ENCODE measurements at places on chromosomes 3 and 15.

GRCh38 chr3:80677796-80678195 is 910.0 kb upstream of the ROBO1 start:
- no peak for DNase-seq

GRCh38 chr15:32668942-32669341 is 27.4 kb downstream of the SCG5 start:
- no peak for DNase-seq

DNA sequence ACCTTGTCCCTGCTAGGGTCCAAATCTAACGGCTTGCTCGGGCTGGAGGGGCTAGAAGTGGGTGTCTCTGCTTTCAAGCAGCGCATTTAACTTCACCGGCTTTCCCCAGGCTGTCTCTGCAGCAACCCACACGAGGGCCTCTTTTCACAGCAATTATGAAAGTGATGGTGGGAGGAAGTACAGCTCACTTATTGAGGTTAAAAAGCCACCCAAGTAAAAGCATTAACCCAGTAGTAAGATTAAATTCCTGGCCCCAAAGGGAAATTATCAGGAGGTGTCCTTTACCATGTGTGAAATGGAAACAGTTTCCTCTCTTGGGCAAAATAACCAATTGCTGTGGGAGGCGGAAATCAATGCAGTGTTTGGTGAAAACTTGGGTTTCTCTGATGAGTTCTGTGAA is 41.1 kb downstream of the NGRN start:
- no peak for DNase-seq

- DNase-seq, result no peak
These were observed 80.8 kb downstream of the MOBP start for GRCh38 chr3:39548282-39548681.

DNA sequence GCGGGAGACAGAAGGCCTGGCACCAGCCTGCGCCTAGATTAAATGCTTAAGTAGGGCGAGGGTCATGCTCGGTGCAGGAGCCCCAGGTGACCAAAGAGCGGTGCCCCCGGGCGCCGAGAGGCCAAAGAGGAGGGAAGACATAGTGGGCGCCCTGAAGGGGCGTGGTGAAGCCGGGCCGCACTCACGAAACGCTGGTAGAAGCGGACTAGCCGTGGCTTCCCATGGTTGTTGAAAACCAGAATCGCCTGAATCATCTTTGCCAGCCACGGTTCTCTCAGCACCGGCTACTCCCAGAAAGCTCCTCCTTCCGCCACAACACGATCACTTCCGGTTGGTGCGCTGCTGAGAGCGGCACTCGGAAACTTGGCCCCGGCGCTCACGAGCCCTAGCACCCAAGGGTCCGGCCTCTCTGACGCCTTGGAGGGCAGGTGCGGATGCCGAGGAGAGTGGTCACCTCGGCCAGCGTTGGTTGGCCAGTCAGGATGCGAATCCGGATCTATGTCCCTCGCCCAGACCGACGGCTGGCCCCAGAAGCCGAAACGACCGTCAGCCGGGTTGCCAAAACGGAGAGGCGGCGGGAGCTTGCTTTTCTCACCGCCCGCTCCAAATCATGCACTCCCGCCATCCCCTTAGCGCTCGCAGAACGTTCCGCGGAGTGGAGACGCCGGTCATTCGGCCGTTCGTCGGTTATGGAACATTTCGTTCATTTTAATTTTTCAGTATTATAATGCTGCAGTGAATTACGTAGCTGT is at the start of gene AP3S2:
Gene AP3S2 (minus strand): TSS at position 299 of the 752 bp plus-strand sequence. CDS start 45 bp downstream, at position 254.
- peak; percentile 65 for DNase-seq

DNA sequence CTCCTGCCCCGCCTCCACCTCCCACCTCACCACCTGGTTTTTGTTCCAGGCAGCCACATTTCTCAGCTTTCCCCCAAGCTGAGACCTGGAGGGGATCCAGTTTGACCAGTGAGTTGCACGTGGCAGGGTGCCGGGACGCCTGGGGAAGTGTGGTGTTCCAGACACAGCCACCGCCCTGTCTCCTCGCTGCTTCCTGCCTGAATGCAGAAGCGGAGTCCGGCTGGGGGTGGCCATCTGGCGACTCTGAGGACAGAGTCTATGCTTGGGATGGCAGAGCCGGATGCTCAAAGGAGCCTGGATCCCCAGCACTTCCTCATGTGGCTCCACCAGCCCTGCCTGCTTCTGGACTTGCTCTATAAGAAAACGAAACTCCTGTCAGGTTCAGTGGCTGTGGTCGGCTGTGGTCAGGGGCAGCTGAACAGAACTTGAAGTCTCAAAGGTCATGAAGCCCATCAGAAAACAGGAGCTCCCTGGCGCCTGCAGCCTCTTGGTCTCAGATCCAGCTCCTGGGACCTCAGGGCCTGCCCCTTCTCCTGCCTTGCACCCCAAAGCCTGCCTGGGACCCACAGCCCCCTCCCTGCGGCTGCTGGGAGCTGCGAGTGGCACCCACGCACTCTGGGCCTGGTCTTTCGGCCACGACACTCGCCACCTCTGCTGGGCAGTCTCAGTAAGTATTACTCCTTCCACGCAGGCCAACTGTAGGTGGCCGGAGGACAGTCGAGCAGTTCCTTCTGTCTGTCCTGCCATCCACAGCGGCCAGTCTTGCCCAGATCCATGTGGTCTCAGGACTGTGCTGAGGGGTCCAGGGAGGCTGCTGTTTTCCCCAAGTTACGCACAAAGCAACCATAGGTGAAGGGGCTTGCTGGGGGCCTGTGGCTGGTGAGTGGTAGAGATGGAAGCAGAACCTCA is 112.8 kb upstream of the MEF2A start:
- DNase-seq, result no peak

GRCh38 chr3:174681784-174682183 is 177.3 kb upstream of the NAALADL2 start:
- DNase-seq, result no peak

DNA sequence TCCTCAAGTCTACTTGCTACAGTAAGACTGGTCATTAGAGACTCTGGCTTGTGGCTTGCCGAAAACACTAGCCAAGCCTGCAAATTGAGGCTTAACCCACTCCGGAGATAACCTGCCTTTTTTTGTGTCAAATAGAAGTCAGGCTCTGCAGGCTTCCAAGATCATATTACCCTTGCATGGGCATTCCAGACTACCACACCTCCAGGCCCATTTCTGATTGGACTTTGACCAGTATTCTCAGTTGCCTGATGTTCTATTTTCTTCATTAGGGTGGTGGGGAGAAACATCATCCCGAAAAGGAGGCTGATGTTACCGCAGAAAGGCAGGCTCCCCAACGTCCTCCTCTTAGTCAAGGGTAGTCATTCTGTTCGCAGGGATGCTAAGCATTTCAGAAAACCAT is 68.1 kb upstream of the FOXP1 start:
- no peak for DNase-seq

DNA sequence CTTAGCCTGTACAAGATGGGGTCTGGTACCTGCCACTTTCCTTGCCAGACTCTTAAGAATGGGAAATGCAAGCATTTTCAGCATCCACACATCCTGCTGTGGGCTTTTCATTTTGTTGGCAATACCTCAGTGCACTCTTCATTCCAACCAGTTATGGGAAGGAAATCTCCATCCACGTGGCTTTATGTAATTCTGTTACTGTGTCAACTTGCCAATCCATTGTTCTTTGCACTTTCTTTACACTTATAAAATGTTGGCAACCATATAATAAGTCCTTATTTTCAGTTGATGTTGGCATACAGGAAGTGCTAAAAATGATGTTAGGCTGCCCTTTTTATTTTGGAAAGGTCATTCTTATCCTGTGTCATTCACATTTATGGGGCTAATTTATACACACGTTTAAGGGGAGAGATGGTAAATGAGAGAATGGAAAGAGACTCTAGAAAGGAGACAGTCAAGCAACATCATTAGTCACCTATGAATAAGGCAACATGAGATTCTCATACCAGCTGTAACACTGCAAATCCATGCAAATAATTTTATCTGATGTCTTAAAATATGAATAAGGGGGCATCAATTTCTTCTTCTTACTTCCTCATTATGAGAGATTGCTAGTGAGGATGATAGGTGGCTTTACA is 238.7 kb downstream of the CHST2 start:
- DNase-seq, result no peak

DNA sequence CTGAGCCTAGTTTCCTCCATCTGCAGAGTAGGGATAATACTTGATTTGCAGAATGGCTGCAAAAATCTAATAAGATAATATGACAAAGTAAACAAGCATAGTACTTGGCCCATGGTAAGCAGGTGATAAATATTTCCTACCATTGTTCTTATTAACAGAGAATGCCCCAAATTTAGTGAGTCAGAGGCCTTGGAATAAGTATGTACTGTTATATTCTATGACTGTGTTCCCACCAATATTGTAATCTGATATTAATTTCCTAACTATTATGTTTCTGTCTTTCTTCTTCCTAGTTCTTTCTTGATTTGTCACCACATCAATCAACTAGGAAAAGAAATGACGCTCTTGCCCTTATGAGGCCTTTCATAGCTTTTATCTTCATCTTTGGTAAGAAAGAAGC is 178.4 kb upstream of the SLC2A2 start:
- no peak for DNase-seq

DNA sequence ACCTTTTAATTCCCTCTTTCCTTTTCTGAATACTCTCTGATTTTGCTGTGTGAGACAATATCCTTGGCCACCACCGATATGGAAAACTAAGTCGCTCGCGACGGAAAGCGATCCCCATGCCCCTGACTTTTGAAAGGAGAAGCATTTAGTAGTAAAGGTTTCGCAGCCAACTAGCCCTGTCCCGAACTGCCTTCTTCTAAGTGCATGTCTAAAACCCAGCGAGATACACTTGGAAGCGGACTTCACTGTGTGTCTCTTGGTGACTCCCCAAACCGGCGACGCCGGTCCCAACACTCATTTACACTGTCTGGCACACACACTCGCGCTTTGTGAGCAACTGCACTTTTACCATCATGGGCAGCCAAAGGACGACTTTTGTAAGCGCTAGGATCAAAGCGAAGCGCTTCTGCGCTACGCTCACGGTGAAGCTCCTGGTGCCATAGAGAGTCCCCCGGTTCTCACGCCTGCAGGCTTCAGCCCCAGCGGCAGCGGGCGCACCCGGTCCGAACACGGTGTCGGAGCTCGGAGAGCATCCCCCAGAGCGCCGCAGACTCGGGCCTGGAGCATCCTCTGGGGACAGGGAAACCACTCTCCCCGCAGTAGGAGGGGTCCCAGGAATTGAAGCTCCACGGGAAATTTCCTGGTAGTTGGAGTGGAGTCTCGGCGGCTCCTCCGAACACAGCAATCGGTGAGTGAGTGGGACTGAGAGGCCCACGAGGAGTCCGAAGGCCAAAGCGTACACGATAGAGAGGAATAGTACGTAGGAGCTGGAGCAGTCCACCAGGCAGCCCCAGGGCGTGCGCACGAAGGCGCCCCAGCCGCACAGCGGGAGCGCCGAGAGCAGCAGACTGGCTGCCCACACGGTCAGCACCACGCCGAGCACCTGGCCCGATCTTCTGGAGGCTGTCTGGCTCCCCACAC is 1.4 kb downstream of the GPR149 start:
- peak; percentile 38 for DNase-seq

GRCh38 chr3:52529376-52530333 is 4.0 kb downstream of the NT5DC2 start:
- DNase-seq, result peak; percentile 3

- DNase-seq, result no peak
These were observed 27.3 kb downstream of the CD276 start for GRCh38 chr15:73711526-73711925.

DNA sequence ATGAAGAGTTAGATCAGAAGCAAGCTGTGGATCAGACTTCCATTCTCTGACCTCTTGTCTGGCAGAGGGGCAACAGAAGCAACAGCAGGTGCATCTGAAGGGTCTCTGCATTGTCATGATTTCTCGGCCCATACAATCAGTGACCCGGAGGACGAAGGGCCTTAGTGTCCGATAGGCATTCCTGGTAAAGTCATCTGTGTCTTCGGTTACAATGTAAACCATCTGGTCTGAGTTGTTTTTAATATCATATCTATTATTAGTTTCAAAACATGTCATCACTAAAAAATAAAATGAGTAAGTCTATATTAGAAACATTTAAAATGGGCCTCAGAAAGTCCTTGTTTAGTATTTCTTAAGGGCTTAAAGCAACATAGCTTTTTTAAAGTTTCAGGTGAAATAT is 38.8 kb upstream of the PLOD2 start:
- DNase-seq, result no peak

GRCh38 chr3:60339304-60339703 is 911.9 kb downstream of the FHIT start:
- no peak for DNase-seq

GRCh38 chr15:59197454-59197853 is 9.2 kb upstream of the LDHAL6B start:
- no peak for DNase-seq

- DNase-seq, result no peak
These were observed 15.7 kb upstream of the RPS27L start for GRCh38 chr15:63172851-63173451.

- DNase-seq, result no peak
These were observed 473 bp upstream of the COMMD2 start for GRCh38 chr3:149752788-149753136.

GRCh38 chr15:29822100-29822683 is at the start of gene TJP1:
Gene TJP1 (minus strand): TSS chr15:29822468. CDS start chr15:29822028, 440 bp downstream.
- peak; percentile 92 for DNase-seq

GRCh38 chr3:164222197-164222596 is 856.1 kb downstream of the SI start:
- no peak for DNase-seq

GRCh38 chr3:55597641-55598040 is 110.5 kb upstream of the WNT5A start:
- DNase-seq, result no peak

GRCh38 chr15:90001062-90001682 is at the start of gene ZNF710:
Gene ZNF710 (plus strand): TSS chr15:90001324. CDS start chr15:90067138, 65,814 bp downstream.
- peak; percentile 37 for DNase-seq

DNA sequence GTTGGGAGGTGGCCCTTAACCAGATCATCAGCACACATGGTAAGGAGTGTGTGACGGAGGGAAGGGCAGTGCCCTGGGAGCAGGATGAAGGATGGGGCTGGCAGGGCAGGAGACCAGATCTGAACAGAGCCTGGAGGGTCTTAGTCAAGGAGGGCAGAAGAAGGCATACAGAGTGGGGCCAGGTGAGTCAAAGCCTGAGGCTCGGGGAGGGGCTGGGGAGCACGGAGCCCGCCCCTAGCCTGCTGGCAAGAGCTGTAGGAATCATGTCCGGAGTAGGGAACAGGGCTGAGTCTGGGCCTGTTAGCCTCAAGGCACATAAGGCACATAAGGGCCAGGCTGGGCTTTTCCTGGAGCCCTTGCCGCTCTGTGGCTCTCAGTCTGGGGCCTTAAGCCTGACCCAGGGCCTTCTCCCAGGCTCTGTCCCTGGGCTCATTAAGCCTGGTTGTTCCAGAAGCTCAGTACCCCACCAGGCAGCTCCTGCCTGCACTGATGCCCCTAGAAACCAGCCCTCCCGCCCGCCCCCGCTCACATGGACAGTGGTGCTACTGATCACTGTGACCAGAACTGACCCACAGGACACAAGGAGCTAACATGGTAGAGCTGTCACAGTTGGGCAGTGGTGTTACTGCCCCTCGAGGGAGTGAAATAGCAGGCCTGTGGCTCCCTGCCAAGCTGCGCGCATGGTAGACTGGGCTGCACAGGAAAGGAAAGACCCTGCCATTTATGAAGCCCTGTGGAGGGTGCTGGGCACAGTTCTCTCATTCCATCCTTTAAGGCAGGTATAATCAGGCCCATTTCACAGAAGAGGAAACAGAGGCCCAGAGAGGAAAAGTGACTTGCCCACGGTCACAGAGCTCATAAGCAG is 14.6 kb downstream of the ISG20 start:
- no peak for DNase-seq

- DNase-seq, result no peak
These were observed 92.0 kb downstream of the TMEM108 start for GRCh38 chr3:133130168-133130567.
